HFFc6 (cell line): ENCODE measurements at places on chromosomes 2 and 18.

GRCh38 chr2:44168681-44169154, at the start of gene PPM1B:
TSS of gene PPM1B (plus strand) at chr2:44168875. CDS start at chr2:44201200, 32,325 bp downstream.
- no peak for DNase-seq

- DNase-seq: peak; percentile 63
Observed at GRCh38 chr2:235106874-235107639, 155.2 kb downstream of the SH3BP4 start.

DNA sequence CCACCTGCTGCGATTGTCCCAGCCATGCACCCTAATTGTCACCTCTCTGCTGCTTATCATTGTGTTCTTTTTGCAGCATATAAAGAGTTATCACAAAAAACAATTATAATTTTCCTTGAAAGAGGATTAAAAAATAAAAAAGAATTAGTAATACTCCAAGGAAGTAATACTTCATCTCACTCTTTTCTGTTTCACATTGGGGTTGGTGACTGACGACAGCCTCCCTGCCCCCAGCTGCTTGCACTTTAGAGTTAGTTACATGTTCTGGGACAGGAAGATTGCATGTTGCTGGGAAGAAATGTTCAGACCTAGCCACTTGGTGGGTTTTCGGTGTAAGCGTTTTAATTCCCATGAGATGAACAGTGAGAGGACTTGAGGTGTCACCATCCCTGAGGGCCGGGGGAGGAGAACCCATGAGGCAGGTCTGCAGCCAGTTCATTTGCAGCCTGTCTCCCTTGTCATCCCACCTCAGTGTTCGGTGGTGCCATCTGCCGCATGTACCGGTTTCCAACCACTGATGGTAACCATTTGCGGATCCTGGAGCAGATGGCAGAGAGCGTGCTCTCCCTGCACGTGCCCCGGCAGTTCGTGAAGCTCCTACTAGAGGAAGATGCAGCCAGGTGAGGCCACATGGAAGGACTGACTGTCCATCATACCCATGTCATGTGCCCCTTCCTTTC, 69.1 kb downstream of the COA5 start:
- DNase-seq: no peak

GRCh38 chr2:178527592-178527991, 47.3 kb downstream of the PLEKHA3 start:
- DNase-seq: no peak

DNA sequence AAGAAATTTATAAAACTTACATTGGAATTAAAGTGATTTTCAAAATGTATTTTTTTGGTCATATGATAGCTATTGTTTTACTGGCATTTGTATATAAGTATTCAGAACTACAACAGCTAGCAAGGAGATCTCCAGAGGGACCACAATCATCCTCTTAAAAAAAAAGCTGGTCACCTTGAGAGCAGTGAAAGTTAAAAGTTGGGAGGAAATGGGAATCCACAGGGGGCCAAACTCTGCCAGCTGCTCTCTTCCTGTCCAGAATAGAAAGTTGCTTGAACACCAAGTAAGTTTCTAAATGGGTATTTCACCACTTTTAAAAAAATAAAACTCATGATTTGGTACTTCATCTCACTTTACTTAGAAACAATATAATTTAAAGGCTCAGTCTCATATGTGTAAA, 1025.1 kb downstream of the LRP1B start:
- no peak for DNase-seq

- no peak for DNase-seq
Observed at GRCh38 chr2:43191947-43192516, 34.4 kb downstream of the ZFP36L2 start.

DNA sequence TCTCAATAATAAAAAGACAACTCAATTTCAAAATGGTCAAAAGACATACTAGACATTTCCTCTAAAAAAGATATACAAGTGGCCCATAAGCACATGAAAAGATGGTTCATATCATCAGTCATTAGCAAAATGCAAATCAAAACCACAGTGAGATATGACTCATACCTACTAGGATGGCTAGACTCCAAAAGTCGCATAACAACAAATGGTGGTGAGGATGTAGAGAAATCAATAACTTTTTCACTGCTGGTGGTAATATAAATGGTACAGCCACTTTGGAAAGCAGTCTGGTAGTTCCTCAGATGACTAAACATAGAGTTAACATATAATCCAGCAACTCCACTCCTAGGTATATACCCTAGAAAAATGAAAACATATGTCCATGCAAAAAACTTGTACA, 242.3 kb upstream of the NOL4 start:
- no peak for DNase-seq

DNA sequence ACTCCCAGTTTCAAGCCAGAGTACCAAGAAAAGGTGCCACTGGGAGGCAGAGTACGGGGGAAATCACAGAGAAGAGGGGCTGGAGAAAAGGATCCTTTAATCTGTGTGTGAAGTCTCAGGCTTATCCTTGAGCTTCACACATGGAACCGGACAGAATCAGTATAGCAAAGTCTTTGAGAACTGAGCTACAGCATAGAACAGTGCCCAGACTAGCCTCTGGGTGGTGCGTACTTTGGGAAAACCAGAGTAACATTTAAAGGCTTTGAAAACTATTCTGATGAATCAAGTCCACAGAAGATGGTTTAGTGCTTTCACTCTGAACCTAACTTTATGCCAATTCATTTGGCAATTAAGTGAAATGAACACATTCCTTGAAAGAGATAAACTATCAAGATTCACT, 83.1 kb downstream of the BABAM2 start:
- DNase-seq: peak; percentile 30

DNA sequence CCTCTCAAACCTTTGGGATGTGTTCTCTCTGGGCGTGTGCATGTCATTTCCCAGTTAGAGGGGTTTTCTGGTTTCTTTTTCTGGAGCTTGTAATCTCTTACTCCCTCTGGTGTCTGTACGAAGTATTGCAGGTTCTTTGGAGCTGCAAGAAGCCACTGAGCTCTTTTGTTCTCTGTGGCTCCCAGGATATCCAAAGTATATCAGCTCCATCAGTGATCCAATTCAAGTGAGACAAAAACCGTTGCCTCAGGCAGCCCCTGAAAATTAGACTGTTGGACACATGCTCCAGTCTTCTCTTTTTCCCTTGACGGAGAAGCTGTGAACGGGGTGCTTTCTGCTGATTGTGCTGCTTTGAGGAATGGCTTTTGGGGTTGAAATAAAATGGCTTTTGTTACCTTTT, 59.0 kb upstream of the LDLRAD4 start:
- DNase-seq: peak; percentile 65

DNA sequence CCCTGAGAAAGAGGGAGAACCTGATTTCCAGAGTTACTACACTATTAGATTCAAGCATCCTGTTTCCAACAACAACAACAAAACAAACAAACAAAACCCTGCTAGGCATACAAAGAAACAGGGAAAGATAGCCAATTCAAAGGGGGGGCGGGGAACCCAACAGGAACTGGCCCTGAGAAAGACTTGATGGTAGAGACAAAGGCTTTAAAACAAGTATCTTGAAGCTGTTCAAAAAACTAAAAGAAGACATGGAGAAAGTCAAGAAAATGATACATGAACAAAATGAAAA, 147.1 kb downstream of the THADA start:
- DNase-seq: no peak

GRCh38 chr2:44191739-44192138, 23.1 kb downstream of the PPM1B start:
- no peak for DNase-seq

GRCh38 chr18:49721981-49722380, 91.4 kb downstream of the ACAA2 start:
- DNase-seq: no peak

DNA sequence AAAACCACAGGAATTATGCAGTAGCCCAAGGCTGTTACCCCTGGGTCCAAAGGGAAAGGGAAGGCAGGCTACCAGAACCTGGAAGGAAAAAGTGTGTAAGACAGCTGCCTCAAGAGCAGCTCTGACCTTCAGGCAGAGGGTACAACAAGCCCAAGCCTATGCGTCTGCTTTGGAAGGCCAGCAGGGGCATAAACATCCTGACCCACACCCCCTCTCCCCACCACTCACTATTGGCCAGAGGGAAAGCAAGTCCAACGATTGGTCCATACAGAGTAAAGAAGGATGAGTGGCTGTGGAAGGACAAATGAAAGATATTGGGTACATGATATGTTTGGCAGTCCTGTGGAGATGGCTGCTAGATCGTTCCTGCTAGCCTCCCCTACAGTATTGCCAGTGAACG, 227.6 kb upstream of the HNRNPA3 start:
- no peak for DNase-seq

GRCh38 chr2:57373530-57373929, 673.1 kb upstream of the VRK2 start:
- peak; percentile 84 for DNase-seq

DNA sequence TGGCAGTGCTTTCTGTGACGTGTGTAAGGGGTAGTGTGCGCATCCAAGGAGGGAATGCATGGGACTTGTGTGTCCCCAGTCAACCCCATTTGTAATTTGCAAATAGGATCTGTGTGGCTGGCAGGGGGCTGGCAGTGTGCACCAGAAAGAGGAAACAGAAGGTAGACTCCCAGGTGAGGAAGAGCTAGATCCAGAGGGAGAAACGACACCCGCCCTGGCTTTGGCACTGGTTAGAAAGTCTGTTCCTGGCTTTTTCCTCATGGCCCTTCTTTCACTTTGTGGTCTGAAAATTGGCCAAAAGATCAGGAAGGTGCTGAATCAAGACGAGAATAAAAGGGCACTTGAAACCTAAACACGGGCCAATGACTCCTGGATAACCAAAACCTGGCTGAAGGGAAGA, 33.3 kb downstream of the PRKCE start:
- DNase-seq: no peak

- no peak for DNase-seq
Observed at GRCh38 chr2:70746094-70746974, 21.7 kb downstream of the ADD2 start.

DNA sequence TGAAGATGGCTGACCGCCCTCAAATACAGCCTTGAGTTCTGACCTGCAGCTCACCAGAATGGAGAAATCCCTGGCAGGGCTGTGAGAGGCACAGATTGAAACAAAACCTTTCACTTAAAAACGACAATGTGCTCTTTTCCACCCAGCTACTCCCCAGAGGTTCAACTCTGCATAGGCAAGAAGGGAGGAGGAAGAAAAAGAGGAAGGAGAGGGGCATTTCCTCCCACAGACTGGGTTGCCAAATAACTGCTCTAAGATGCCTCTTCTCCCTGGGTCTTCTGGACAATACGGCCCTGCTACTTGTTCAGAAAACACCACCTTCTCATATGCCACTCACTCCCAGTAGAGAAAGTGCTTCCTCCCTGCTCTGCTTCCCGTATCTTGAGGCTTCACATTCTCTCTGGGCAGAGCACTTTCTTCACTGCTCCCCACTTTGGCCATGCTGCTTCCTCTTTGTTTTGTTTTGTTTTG, 136.4 kb upstream of the SLC1A4 start:
- DNase-seq: no peak

GRCh38 chr2:218017211-218018053, 14.6 kb upstream of the TNS1 start:
- DNase-seq: no peak

DNA sequence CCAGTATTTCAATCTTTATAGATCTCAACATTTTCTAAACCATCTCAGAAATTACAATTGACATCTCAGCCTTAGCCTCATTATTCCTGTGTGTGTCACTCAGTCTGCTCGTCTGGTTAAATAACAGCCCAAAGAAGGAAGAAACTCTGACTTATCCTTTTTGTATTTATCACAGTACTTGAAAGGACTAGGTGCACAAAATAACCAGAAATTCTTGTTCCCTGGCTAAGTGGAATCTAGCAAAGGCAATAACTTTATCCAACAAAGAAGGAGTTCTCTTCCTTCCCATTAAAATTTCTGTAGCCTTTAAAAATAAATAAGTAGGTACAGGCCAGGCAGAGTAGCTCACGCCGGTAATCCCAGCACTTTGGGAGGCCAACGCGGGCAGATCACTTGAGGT, 139.9 kb upstream of the PID1 start:
- DNase-seq: no peak

DNA sequence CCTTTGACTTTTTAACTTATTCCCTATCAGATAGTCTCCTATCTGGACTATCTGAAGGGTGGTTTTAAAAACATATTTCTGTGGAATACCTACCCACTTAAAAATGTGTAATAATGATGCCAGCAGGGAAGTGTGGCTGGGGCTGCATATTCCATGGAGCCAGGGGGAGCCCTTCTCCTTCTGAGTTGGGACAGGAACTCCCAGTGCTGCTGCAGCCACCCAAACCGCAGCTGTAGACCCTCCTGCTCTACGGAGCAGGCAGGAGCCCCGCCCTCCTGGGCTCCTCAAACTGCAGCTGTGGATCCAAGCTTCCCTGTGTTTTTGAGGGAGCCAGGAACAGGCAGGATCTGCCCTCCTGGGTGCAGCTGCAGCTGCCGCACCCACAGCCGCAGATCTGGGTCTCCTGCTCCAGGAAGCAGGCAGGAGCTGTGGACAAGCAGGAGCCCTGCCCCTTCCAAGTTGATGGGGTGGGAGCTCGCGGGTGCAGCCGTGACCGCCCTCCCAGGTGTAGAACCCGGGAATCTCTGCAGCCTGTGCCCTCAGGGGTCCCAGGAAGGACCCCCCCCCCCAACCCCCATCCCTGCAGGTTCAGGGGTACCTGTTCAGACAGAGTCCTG, 57.8 kb downstream of the PDK1 start:
- DNase-seq: no peak

- no peak for DNase-seq
Observed at GRCh38 chr18:74457043-74457724, at the start of gene DIPK1C. TSS of gene DIPK1C (minus strand) at chr18:74457308. CDS start at chr18:74457259, 49 bp downstream.

- no peak for DNase-seq
Observed at GRCh38 chr2:81658227-81658626, 1353.7 kb upstream of the LRRTM1 start.

- DNase-seq: no peak
Observed at GRCh38 chr2:120992791-120993555, 257.3 kb downstream of the GLI2 start.

- DNase-seq: no peak
Observed at GRCh38 chr2:17578466-17578928, 38.0 kb downstream of the VSNL1 start.

- DNase-seq: peak; percentile 30
Observed at GRCh38 chr2:206031162-206031784, 54.7 kb downstream of the INO80D start.

DNA sequence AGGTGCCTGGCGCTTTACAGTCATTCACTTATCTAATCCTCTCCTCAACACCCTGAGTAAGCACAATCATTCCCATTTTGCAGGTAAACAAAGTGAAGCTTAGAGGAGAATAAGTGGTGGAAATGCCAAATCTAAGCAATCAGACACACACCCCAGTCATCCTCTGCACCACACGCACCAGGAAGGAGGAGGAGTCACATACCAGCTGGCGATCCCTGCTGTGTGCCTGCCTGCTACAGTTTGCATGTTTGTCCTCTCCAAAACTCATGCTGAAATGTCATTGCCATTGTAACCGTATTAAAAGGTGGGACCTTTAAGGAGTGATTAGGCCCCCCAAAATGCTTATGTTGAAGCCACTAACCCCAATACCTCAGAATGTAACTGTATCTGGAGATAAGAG, 93.7 kb downstream of the LOXHD1 start:
- no peak for DNase-seq
